Glomerular endothelial cell (primary cell): ENCODE measurements at places on chromosomes 7 and 10. TPM values are rescaled to one million over a fixed set of nuclear protein-coding genes. Genes with fewer than 3 reads are reported as not detected.

- no peak for DNase-seq
Observed at GRCh38 chr10:29131952-29132547, 156.8 kb upstream of the LYZL1 start.

DNA sequence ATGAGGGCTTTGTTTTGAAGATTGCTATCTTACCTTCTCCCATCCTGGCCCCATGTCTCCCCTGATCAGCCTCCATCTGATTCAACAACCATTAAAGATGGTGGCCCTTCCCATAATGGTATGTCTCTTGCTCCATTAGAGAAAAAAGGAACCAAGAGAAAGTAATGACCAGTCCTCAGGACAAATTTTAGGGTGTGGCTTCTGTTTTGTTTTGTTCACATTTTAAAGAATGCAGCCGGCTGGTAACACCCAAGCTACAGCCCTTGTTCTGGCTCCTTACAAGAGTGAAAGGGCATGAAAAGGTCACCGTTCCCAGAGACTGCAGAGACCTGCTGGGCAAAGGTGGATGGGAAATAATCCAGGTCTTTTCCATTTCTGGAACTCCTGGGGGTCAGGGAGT, 287.9 kb upstream of the NEBL start:
- DNase-seq = no peak

- DNase-seq = no peak
Observed at GRCh38 chr7:127876393-127876792, 154.8 kb downstream of the LRRC4 start.

GRCh38 chr10:103528549-103528948, 35.0 kb downstream of the NEURL1 start:
- DNase-seq = no peak

The PANK1 gene
- total RNA-seq = 4.4 and 9.1 TPM in 2 replicates

DNA sequence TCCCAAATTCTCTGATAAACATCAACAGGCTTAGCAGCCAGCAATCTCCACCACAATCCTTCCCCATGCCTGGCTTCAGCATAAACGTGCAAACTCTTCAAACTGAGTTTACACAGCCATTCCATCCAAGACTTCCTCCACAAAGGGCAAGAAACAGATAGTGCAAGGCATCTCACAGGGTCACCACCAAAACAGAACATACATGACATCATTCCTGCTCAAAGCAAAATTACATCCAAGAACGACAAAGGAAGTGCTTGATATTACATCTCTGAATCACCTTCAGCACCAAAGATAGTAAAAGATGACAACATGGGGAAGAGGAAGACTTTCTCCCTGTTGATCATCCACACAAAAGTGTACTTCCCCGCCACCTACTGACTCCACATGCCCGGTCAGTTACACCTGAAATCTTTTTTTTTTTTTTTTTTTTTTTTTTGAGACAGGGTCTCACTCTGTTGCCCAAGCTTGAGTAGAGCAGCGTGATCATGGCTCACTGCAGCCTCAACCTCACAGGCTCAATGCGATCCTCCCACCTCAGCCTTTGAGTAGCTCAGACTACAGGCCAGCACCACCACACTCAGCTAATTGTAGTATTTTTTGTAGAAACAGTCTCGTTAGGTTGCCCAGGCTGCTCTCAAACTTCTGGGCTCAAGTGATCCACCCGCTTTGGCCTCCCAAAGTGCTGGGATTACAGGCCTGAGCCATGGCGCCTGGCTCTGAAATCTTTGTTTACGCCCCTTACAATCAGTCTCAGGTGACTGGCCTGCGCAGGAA, 127.5 kb downstream of the PARD3 start:
- no peak for DNase-seq

DNA sequence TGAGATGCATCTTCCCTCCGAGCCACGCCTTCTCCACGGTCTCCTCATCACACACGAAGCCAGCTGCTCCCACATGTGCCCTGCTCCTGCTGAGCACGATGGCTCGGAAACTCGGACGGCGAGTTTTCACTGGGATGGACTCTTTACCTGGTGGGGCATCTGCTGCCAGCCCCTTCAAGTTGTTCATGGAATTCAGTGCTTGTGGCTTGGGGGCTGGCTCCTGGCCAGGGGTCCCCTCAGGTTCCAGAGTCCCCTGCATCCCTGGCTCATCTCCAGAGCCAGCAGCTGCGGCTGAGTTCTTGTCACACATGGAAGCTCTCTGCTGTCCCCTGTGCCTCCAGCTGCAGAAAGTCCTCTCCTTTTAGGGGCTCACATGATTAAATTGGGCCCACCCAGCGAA, 654.0 kb downstream of the SDK1 start:
- no peak for DNase-seq

GRCh38 chr7:107164092-107164491, 4.7 kb upstream of the HBP1 start:
- DNase-seq = no peak

GRCh38 chr7:93374345-93374940, 142.3 kb downstream of the VPS50 start:
- DNase-seq = peak; percentile 18

The VIPR2 gene
- not detected in 2 replicates for total RNA-seq

DNA sequence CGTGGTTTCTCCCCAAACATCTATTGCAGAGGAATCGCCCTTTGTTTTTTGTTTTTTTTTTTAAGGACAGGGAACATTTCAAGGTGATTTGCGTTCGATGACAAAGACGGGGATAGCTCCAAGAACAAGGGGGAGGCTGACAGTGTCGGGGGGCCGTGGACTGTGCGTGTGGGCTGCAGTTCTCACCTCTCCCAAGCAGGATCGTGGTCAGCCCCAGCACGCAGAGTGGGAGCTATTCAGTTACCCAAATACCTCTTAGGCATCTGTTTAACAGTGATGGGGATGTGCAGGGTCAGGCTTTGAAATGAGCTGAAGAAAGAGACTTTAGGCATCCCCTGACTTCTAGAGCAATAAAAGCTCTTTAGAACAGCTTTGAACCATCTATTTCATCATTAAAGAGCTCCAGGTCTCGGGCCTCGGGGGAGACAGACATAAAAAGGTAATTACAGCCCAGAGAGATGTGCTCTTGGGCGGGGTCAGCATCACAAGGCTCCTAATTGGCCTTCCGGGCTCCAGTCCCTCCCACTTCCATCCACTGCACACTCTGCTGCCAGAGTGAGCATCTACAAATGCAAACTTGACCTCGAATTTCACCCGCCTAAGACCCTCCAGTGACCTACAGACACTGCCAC, 97.3 kb downstream of the MYL10 start:
- no peak for DNase-seq

The EBLN1 gene
- total RNA-seq = not detected in 2 replicates

DNA sequence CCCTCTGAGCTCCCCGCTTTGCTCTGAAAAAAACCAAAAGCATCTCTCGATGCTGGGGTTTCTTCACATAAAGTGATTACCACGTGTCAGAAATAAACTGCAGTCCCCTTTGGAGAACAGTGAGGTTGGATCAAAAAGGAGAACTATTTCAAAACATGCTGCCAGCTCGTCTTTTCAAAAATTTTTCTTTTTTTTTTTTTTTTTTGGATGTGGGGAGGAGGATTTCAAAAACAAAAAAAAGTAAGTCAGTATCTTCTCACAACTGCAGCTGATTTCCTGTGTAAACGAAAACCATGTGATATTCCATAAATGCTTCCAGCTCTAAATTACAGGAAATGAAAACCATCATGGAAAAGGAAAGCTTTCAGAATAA, 155.0 kb upstream of the LYZL2 start:
- no peak for DNase-seq

DNA sequence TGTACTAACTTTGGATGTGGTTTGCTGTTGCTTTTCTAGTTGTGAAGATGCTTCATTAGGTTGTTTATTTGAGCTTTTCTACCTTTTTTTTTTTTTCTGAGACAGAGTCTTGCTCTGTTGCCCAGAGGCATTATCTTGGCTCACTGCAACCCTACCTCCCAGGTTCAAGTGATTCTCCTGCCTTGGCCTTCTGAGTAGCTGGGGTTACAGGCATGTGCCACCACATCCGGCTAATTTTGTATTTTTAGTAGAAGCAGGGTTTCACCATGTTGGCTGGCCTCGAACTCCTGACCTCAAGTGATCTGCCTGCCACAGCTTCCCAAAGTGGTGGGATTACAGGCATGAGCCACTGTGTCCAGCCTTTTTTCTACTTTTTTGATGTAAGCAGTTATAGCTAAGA, 93.7 kb downstream of the ADAM22 start:
- DNase-seq = no peak

GRCh38 chr10:98323221-98324164, 55.5 kb upstream of the LOXL4 start:
- DNase-seq = no peak

- no peak for DNase-seq
Observed at GRCh38 chr10:34346516-34347100, 468.5 kb downstream of the PARD3 start.

DNA sequence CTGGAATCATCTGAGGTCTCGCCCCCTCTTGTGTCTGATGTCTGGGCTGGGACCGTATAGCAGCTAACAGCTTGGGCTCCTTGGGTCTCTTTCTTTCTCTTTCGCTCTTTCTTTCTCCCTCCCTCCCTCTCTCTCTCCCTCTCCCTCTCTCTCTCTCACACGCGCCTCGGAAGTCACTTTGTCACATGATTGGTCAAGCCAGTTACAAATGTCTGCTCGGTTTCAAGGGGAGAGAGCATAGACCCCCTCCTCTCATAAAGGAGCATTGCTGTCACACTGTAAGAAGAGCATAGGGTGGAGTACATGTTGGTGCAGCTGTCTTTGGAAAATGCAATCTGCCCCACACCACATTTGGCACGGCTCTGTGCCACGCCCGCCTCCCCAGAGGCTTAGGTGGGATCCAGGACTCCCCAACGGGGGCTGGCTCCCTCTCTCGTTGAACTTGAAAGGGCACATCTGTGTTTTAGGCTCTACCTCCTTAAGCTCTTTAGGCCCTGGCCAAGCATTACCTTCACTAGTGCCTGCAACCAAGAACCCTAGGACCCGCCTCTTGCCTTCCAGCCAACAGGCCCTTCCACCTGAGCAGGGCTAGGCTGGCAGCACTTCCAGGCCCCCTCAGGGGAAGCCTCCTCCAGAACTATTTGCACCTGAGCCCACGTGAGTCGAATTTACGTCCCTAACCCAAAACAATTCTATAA, 61.9 kb upstream of the CACUL1 start:
- DNase-seq = no peak

- no peak for DNase-seq
Observed at GRCh38 chr10:50648089-50648934, 24.6 kb upstream of the SGMS1 start.

The RADIL gene
- total RNA-seq = 2.9 and 3.4 TPM in 2 replicates

DNA sequence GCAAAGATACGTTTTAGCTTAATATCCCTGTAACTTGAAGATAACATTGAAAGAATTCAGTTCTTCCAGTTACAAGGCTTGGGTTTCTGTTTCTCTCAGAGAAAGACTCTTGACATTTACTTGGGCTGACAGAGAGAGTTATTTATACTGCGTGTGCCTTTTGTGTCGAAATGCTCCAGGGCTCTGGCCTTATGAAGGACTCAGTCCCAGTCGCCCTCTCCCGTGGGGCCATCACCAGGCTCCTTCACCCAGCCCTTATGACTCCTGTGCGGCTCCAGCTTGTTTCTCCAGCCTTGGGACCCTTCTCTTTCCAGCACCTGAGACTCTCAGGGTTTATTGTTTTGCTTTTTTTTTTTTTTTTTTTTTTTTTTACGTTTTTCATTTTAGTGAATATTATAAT, 242.3 kb upstream of the DKK1 start:
- DNase-seq = no peak

DNA sequence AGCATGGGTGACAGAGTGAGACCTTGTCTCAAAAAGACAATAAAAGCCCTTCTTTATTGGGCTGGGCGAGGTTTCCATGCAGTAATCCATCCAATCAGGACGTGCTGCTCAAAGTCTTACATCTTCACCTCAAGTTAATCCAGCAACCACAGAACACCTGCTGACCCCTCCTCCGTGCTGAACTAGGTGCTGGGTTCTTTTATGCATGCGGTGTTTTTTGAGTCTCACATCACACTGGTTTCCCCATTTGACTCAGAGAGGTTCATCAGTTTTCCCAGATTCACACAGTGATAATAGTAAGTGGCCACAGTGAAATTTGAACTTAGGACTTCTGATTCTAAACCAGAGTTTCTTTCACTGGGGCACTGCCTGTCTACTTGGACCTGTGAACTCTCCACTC, 58.3 kb upstream of the GTF2I start:
- DNase-seq = no peak

DNA sequence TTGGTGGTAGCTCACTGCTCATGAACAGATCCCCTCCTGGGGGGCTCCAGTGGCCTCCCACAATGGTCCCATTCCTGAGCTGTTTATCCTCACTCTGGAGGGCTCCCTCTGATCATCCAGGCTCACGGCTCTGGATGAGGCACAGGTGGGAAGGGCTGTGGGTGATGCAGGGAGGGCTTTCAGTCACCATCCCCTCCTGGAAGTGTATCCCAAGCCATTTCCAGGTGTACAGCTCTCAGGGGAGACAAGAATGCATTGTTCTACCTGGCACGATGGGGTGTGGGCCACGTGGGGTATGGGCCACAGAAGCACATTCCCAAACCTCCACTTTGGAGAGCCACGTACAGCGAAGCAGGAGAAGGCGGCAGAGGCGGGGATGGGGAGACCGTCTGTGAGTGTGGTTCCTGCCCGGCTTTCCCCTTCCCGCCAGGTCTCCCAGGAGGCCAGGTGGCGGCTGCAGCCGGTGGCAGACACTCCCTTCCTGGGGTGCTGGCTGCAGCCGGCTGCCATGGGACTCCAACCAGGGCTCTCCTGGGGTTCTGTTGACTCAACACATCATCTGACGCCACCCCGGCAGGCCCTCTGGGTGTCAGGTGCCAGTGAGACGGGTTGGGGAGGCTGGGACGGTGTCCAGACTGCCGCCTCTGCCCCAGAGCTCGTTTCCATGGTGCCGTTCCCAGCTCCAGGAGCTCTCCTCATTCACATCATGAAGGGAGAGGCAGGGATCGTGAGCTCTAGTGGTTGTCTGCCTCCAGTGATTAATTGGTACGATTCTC, 169.7 kb upstream of the RHEB start:
- DNase-seq = no peak

DNA sequence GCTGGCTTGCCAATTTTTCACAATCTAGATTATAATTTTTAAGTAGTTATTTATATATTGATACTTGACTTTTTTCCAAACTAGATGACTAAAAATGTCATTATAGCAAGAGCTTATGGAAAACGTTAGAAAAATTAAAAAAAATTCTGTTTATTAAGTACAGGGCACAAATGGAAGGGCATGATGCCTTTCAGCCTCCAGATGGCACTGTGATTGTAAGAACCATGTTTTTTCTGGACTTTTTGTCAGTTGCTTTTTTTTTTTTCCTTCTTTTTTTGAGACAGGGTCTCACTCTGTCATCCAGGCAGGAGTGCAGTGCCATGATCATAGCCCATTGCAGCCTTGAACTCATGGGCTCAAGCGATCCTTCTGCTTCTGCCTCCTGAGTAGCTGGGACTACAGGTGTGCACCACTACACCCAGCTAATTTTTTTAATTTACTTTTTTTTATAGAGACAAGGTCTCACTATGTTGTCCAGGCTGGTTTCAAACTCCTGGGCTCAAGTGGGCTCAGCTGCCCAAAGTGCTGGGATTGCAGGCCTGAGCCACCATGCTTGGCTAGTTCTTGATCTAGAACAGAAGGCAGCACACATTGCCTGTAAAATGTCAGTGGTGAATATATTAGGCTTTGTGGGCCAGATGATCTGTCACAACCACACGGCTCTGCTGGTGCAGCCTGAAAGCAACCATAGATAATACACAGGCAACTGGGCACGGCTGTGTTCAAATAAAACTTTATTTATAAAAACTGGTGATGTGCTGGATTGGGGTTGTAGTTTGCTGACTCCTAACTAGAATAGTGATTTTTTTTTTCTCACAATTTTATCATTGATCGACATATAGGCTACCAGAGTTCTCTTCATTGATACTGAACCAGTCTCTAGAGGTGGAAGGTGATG, 27.4 kb downstream of the UCMA start:
- DNase-seq = peak; percentile 36

GRCh38 chr7:135510592-135511183, 786 bp upstream of the CNOT4 start:
- no peak for DNase-seq
